ENCODE measurements at places on chromosomes 16 and 17.
A peak's percentile ranks its signal among the peaks of the same experiment; 100 is the strongest.

GRCh38 chr17:70205401-70205800 lies 36.1 kb downstream of the KCNJ2 start:
- DNase-seq: no peak

- DNase-seq: no peak
These were observed 142.4 kb upstream of the NOL11 start for GRCh38 chr17:67575325-67575724.

DNA sequence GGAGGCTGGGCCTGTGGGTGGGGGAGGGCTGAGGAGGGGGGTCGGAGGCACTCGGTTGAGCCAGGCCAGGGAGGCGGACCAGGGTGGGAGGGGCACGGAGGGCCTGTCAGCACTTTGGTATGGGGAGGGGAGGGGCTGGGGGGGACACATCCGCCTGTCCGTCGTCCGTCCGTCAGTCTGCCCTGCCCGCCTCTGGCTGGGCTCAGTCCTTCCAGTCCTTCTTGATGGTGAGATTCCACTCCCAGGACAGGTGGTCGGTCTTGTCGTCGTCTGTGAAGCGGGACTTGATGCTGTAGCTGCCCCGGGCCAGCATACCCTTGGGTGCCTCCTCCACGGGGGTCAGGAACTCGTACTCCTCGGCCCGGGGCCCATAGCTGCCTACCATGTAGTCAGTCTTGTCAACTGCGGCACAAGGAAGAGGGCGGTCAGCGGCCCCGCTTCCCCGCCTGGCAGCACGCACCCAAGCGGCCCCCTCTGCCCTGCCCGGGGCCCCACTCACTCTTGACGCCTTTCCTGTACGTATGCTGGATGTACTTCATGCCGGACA lies 2.4 kb downstream of the ARHGDIA start:
- DNase-seq: no peak

DNA sequence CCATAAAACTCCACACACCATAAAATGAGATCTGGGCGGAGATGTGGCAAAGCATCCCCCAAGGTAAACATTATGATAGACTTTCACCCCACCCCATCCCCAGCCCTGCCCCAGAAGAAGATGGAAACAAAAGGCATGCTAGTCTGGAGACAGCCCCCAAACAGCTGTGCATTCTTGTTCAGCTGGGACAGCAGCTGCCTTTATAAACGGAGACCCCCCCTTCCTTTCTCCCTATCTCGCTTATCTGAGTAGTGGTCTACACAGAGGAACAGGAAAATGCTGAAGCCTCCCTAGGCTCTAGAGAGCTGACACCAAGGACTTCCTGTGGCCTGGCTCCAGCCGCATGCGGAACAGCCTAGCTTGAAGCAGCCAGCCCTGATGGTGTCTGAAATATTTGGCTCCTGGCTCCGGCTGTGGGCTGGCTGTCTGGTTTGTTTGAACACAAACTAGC lies 190.3 kb upstream of the ANKFN1 start:
- DNase-seq: no peak

GRCh38 chr17:79038545-79039135 lies 14.7 kb downstream of the C1QTNF1 start:
- peak; percentile 8 for DNase-seq

GRCh38 chr16:79250502-79251098 lies 349.9 kb downstream of the MAF start:
- no peak for DNase-seq

DNA sequence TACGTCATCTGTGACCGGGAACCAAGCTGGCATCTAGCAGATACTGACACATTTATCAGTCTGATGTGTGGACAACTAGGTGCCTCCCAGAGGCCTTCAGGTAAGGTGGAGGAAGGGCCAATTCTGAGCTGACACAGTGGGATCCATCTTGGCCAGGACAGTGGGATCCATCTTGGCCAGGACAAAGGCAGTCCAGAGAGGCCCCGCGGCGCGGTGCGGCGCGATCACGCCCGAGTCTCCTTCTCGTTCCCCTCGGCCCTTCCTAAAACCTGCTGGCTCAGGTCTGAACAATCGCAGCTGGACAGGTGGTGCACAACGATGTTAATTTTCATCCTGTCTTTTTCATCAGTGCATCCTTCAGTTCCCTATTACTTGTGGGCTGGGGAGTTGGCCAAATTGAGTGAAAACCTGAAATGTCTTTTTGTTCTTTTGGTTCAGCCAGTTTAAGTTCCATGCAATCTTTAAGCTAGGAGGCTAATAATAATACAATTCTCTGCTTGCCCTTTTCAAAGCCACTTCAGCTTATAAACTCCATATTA lies 486 bp upstream of the WSB1 start:
- no peak for DNase-seq

DNA sequence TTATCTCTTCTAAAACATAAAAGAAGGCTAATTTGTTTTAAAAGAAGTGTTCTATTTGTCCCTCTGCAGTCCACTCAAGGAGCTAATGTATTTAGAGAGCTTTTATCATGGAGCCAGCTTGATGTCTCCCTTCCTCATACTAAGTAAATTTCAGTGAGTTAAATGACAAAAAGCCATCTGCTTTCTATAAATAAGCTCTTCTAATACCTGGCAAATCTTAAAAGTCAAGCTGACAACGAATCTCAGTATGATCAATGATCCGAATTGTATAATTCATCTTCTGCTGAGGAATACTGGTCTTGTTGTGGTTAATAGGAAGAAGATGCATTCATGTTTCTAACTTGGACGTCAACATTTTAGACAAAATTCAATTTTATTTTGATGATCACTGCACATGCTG lies 1390.7 kb downstream of the CDH8 start:
- DNase-seq: no peak

DNA sequence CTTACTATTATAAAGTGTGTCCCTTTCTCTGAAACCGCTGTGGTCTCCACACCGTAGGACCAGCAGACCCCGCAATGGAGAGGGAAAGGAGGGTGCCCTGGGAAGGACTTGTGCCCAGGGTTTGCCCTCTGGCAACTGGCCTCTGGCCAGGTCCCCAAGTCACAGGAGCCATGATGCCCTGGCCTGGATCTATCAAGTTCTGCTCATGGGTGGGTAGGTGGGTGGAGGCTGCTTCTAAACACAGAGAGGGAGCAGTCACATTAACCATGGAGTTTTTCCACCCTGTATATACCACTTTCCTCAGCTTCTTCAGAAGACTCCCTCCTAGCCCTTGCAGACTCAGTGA lies 9.4 kb upstream of the NEUROD2 start:
- no peak for DNase-seq

DNA sequence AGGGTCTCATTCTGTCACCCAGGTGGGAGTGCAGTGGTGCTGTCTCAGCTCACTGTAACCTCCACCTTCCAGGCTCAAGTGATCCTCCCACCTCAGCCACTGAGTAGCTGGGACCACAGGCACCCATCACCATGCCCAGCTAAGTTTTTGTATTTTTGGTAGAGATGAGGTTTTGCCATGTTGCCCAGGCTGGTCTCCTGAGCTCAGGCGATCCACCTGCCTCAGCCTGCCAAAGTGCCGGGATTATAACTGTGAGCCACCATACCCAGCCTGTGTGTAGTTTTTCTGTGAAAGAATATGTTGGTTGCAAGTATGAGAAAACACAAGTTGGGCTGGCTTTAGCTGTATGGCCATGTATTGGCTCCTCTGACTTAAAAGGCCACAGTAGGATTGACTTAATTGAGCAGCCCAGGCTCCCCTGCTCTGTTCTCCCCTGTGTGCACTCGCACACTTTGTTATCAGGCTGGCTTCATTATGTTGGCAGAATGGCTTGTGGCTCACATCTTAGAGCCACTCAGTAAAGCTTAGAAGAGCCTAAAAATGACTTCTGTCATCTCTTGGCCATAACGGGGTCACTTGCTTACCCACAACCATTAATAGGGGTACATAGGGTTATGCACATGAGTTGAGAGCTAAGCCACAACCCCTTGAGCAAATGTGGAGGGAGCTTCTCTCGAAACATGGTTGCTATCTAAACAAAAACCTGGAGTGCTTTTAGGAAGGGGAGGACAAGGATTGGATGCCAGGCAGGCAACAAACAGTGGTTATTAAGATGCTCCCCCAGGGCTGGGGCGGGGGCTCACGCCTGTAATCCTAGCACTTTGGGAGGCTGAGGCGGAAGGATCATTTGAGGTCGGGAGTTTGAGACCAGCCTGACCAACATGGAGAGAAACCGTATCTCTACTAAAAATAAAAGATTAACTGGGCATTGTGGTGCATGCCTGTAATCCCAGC lies 6.1 kb downstream of the HAPSTR1 start:
- no peak for DNase-seq

DNA sequence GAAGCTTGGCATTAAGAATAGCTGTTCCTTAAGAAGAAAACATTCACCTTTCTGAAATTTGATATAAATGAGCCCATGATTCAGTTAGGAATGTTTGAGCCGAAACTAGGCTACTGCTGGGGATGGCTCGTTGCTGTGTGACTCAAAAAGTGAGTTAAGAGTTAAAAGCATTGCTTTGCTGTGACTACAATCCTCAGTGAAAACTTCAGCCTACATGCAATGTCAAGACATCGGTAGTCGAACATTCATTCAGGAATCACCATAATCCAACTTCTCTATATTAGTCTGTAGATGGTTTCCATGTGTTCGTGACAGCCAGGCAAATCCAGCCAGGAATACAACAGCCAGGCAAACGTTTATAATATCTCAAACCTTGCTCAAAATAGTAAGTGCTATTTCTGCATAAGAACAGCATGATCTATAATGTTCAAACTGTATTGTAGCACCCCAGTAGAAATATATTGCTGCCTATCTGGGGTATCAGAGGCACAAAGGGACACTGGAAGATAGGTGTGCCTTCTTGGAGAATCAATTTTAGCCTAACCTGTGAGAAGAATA lies 1225.1 kb downstream of the CDH8 start:
- DNase-seq: no peak

GRCh38 chr17:59424331-59424730 lies 92.9 kb downstream of the YPEL2 start:
- no peak for DNase-seq

DNA sequence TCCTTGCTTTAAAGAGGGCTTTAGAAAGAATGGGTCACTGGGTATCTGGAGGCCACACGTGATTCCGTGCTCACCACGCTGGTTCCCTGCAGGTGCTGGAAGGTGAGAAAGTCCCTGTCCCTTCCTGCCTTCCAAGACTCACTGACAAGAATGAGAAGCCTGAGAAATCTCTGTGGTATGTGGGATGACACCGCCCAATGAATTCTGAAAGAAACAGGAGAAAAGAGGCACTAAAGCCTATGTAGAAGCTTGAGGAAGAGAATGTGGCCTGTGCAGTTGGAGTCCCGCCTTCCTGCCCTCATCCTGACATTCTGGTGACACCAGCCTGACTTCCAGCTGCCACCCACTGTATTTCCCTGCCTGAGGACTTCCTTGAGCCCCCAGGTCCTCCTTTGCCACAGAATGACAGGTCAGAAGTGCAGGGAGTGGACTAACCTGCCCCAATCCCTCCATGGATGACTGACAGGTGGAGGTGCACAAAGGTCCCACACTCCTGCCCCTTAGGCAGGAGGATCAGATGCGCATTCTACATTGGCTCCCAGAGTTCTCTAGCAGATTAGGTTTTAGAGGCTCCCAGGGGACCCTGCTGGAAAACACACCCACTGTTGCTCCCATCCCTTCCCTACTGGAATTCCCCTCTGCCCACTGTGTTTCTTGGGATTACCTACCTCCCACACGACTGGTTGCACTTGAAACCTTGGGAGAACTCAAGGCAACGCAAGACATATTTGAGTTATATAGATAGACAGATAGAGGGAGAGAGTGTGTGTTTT lies 38.6 kb upstream of the TENT4B start:
- no peak for DNase-seq

GRCh38 chr16:10820546-10820945 lies 2.0 kb upstream of the TVP23A start:
- DNase-seq: no peak

DNA sequence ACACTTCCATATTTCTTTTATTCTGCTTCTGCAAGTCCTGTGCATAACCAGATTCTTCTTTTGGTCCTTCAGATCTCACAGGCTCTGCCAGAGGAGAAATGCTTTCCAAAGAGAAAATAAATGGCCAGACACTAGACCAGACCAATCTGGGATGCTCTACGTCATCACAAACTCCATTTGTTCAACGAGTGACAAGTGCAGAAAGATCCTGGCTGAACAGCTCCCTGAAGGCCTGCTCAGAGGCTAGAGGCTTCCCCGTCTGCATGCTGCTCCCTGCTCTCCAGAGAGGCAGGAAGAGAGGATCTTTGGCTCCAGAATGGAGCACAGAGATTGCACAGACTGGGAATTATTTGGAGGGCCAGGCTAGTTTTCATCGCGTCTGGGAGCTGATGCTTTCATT lies 232.7 kb downstream of the MAF start:
- no peak for DNase-seq

GRCh38 chr16:51106535-51106934 lies 44.5 kb downstream of the SALL1 start:
- DNase-seq: no peak

- DNase-seq: no peak
These were observed 124.0 kb upstream of the HLF start for GRCh38 chr17:55140809-55141208.

GRCh38 chr17:77326076-77326591 lies 185.4 kb downstream of the SEC14L1 start:
- no peak for DNase-seq

GRCh38 chr16:48434653-48435317 lies 49.6 kb upstream of the SIAH1 start:
- no peak for DNase-seq

GRCh38 chr16:7408700-7409365 lies 76.2 kb downstream of the RBFOX1 start:
- DNase-seq: no peak

- DNase-seq: no peak
These were observed 12.2 kb downstream of the CD2BP2 start for GRCh38 chr16:30342751-30343490.

DNA sequence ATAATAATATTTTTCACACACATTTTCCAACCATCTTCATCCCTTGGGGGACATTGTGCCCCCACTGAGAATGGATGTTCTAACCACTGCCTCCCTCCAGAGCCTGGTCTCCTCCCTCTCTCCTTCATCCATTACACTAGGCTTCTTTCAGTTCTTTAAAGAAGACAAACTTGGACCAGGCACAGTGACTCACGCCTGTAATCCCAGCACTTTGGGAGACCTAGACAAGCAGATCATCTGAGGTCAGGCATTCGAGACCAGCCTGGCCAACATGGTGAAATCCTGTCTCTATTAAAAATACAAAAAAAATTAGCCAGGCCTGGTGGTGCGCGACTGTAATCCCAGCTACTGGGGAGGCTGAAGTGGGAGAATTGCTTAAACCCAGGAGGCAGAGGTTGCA lies 6.5 kb downstream of the ALOX15 start:
- no peak for DNase-seq

DNA sequence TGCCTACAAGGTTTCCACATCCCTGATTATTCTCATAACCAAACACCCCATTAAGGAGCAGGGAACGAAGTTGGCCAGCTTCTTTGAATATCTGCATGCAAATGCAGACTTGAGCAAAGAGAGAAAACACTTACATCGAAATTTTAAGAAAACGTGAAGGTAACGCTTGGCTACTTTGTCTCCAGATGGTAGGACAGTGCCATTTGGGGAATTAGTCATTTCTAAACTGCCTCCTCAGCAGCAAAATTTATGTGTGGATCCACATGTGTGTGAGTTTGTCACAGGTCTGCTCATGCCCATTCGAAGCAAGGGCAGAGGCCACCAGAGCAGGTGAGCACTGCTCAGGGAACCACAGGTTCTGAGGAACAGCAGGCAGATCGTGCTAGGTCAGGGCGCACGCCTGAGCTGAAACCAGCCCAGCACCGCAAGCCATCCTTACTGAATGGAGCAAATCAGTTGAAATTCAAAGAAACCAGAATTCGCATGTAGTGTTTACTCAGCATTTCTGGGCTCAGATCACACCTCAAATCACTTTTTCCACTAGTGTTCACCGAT lies 80.1 kb downstream of the SOCS1 start:
- DNase-seq: peak; percentile 75

Measured in activated CD4-positive, alpha-beta T cell treated with anti-CD3 and anti-CD28 coated beads, Interleukin-10, Interleukin-2, amounts not matched to agents 100 ng/mL and 50 ng/mL, durations not matched to agents 16 hours and 8 hours (primary cell).